ENCODE measurements at places on chromosomes 11 and 22. TPM values are rescaled to one million over a fixed set of nuclear protein-coding genes. Genes with fewer than 3 reads are reported as not detected.

- peak; percentile 63 for DNase-seq
Measured at GRCh38 chr22:34490886-34491285, 570.6 kb upstream of the LARGE1 start.

GRCh38 chr11:3859373-3859881, 4.0 kb downstream of the STIM1 start:
- DNase-seq: no peak

- DNase-seq: no peak
Measured at GRCh38 chr22:50563413-50564160, 868 bp upstream of the SYCE3 start.

DNA sequence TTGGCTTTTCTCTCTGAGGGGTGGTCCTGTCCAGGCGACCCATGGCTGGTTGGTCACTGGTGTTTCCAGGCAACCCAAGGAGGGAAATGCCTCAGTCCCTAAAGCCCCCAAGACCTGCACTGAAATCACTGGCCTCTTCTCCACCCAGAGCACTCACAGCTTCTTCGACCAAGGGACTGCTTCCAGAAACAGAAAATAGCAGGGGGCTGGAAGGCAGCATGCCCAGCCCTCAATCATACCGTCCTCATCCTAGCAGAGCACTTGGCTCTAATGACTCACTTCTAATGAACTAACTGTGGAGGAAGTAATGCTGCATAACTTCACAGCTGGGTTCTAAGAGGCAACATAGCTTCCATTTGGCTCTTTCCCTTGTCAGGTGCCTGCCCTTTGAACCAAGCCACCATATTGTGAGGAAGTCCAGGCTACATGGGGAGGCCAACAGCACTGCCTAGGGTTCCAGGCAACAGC, 27.6 kb downstream of the DKK3 start:
- DNase-seq: no peak

The CTTN gene
- polyA plus RNA-seq: 132 TPM

- no peak for DNase-seq
Measured at GRCh38 chr11:33273656-33274055, 16.5 kb downstream of the HIPK3 start.

GRCh38 chr11:76714493-76714892, 43.9 kb upstream of the LRRC32 start:
- DNase-seq: no peak

The OR4D5 gene
- not detected for polyA plus RNA-seq

DNA sequence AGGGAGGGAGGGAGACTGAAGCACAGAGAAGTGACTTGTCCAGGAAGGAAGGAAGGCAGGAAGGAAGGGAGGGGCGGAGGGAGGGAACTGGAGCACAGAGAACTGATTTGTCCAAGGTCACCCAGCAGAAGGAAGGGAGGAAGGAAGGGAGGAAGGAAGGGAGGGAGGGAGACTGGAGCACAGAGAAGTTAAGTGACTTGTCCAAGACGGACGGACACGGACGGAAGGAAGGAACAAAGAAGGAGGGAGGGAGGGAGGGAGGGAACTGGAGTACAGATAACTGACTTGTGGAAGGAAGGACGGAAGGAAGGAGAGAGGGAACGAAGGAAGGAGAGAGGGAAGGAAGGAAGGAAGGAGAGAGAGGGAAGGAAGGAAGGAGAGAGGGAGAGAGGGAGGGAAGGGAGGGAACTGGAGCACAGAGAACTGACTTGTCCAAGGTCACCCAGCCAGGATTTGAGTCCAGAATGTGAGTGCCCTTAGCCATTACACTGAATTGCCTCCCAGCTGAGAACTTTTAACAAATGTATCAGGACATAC, 1.5 kb downstream of the SLC35F2 start:
- DNase-seq: no peak

Measured in left renal pelvis (tissue), 4 donors.